ENCODE measurements at places on chromosomes 11 and 22.
A peak's percentile ranks its signal among the peaks of the same experiment; 100 is the strongest.

DNA sequence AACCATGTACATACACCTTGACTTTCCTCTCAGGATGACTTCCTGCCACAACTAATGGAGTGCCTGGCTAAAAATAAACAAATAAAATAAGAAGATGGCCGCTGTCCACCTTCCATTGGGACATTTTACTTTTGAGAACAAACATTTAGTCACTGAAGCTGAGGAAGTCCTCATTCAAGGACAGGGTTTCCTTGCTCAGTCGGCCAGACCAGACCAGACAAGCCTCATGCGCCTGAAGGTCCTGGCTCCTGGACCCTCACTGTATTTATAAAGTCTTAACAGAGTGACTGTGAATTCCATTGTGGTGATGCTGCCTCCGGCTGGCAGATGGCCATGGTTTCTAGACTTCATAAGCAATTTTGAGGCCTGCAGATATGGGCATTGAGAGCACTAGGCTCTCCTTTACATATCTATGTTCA is 114.5 kb downstream of the MAML2 start:
- peak; percentile 98 for DNase-seq

DNA sequence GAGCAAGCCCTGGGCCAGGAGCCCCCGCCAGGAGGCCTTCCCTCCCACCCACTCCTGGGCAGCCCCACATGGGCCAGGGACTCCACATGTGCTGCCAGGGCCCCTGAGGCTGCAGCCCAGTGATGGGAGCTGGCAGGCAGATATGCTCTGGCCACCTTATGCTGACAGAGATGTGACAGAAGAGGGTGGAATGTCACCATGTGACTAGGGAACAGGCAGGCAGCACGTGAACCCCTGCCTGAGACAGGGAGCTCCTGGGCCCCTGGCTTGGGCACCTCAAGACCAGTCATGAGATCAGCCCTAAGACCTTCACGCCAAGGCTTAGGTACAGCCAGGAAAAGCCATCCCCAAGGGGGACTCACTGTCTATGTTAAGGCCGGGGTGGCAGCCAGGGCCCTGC is 9.1 kb downstream of the PRODH start:
- no peak for DNase-seq

- DNase-seq: peak; percentile 20
Measured at GRCh38 chr11:6022956-6023355, 7.6 kb downstream of the OR56A1 start.

GRCh38 chr11:72475381-72475780 is 41.0 kb upstream of the CLPB start:
- no peak for DNase-seq

- no peak for DNase-seq
Measured at GRCh38 chr22:38118182-38118581, 7.7 kb upstream of the BAIAP2L2 start.

- DNase-seq: no peak
Measured at GRCh38 chr11:95625164-95625900, 164.2 kb downstream of the FAM76B start.

GRCh38 chr22:19719488-19720021 is 3.8 kb upstream of the GP1BB start:
- no peak for DNase-seq

DNA sequence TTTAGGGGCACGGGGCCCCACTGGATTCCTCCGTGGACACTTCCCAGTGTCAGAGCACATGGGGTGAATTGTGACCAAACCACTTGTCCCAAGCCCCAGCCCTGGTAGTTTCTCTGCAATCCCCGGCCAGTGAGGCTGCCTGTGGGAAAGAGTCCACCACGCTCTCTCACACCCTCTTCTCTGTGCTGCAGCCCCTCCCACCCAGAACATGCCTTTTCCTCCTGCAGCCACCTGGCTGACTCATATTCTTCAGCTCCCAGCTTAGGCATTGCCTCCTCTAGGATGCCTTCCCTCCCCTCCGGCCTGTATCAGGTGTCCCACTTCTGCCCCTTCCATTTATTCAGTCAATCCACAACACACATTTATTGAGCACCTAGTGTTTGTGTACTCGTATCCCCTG is 5.4 kb upstream of the RPS6KB2 start:
- DNase-seq: no peak

- no peak for DNase-seq
Measured at GRCh38 chr11:2517386-2518064, 72.7 kb downstream of the KCNQ1 start.

DNA sequence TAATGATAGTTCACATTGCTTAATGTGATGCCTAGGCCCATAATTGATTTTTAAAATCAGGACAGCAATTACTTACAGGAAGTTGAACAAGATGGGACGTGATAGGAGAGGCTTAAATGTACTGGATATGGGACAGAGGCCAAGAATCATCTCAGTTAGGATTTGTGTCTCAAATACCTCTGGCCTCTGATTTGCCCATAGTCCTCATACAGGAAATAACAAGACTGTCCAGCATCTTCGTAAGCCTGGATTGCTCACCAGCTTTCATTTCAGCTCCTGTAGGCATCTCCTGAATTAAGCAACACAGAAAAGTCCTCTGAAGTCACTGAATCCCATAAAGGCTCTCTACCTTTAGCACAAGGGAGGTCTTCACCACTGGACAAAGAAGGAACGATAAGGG is at the start of gene MRGPRX3:
TSS of gene MRGPRX3 (plus strand) at position 231 of the 400 bp plus-strand sequence. CDS start 4,632 bp downstream, outside the sequence.
- DNase-seq: no peak

- DNase-seq: no peak
Measured at GRCh38 chr22:19814428-19814827, 40.2 kb downstream of the GNB1L start.

DNA sequence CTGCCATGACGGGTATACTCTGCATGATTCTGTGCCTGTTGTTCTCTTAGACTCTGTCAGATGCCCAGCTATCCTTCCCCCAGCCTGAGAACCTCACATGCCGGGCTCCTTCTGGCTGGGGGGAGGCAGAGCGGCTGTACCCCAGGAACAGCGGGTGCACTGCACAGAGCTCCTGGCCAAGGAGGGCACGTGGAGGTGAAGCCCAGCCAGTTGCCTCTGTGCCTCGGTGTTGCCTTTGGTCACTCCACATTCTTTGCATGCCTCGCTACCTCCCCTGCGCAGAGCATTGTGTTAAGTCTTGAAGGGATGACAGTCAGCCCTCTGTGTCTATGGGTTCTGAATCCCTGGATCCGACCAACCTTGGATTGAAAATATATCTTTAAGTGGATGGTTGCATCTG is 77.7 kb downstream of the FEZ1 start:
- no peak for DNase-seq

DNA sequence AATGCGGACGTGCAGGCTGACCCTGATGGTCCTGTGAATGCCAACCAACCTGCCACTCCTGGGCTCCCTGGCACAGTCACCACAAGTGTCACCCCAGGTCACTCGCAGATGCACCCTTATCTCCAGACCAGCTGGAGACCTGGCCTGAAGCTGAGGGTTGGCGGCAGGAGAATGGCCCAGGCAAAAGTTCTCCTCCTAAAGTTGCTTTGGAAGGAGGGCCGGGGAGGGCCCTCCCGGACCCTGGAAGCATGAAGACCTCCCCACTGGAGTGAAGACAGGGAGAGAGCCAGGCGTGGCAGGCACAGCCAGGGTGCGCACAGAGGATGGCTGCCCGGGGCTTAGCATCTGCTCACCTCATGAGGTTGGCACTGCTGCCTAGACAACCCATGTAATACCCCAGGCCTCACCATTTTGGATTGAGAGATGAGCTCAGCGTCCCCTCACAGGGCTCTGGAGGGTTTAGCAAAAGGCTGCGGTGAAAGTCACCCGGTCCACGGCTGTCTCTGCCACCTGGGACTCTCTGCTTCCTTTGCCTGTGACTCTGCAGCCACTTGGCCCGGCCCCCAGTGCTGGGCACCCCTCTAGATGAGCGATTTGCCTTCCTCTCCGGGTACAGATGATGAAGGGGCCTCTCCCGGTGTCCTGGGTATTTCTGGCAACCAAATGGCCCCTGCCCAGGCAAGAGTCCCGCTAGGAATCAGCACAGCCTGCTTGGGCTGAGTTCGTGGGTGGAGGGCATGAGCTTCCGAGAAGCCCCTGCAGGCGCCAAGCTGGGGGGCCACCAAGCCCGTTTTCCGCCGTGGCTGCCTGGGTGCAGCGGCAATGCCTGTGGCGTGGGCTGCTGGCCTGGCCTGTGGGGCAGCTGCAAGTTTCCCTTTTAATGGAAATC is 48.3 kb upstream of the SEPTIN5 start:
- no peak for DNase-seq

DNA sequence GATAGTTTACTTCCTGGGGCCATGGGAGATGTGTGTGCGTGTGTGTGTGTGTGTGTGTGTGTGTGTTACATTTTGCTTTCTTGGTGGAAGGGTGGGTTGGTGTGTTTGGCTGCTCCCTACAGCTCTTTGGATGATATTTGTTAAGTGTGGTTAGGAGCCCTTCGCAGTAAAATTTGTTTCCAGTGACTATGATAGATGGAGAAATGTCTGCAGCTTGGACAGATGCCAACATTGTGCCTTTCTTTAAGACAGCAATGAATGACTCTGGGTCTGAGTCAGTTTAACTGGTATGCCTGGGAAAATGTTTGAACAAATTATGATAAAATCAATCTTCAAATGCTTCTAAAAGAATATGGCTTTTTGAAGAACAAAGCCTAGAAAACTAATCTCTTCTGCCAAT is 102.7 kb upstream of the TRPC6 start:
- peak; percentile 73 for DNase-seq

DNA sequence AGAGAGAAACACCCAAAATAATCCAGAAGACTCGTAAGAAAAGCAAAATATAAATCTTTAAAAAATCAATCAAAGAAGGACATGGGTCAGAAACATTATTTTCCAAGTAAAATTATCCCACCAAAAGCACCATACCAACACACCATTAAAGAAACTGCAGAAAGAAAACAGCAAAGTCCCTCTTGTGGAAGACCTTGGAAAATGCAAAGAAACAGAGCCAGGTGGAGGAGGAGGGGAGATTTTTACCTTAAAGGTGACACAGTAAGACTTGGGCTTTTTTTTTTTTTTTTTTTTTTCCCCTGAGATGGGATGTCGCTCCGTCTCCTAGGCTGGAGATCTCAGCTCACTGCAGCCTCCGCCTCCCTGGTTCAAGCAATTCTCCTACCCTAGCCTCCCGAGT is 123.8 kb downstream of the LARGE1 start:
- no peak for DNase-seq

- no peak for DNase-seq
Measured at GRCh38 chr11:121999651-122000050, 116.4 kb downstream of the BLID start.

DNA sequence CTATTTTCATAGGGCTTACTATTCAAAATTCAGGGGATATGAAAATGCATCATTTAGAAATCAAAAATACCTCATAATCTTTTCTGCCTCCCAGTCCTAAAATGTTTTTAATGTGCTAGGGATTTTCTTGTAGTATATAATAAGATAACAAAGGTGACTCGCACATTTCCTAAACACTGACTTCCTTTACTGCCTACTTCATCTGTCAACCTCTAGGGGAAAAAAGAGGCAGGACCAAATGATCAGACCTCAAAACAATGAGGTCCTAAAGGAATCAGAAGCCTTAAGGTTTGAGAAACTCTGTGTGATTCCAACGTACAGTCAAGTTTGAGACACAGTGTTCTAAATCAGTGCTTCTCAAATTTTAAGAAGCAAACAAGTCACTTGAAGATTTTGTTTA is 56.1 kb upstream of the POU2AF2 start:
- peak; percentile 9 for DNase-seq

GRCh38 chr11:102560555-102561011 is 30.0 kb upstream of the MMP7 start:
- peak; percentile 64 for DNase-seq

GRCh38 chr11:48154151-48154550 is 62.5 kb upstream of the OR4B1 start:
- peak; percentile 49 for DNase-seq

GRCh38 chr22:17086788-17087497 is 2.1 kb downstream of the IL17RA start:
- DNase-seq: no peak

GRCh38 chr22:38347944-38348750 is 30.9 kb upstream of the CSNK1E start:
- DNase-seq: peak; percentile 54

GRCh38 chr22:19723232-19723982 is at the start of gene GP1BB:
GP1BB (plus strand) TSS chr22:19723539; CDS start chr22:19723570, 31 bp downstream.
- DNase-seq: no peak

- DNase-seq: no peak
Measured at GRCh38 chr22:49011379-49011768, 816.3 kb downstream of the BRD1 start.

GRCh38 chr11:122197066-122197987 is 81.3 kb upstream of the BLID start:
- peak; percentile 99 for DNase-seq

GRCh38 chr11:48096588-48097525 is 116.5 kb downstream of the PTPRJ start:
- no peak for DNase-seq

- DNase-seq: peak; percentile 49
Measured at GRCh38 chr22:21568347-21569075, 997 bp downstream of the UBE2L3 start.

DNA sequence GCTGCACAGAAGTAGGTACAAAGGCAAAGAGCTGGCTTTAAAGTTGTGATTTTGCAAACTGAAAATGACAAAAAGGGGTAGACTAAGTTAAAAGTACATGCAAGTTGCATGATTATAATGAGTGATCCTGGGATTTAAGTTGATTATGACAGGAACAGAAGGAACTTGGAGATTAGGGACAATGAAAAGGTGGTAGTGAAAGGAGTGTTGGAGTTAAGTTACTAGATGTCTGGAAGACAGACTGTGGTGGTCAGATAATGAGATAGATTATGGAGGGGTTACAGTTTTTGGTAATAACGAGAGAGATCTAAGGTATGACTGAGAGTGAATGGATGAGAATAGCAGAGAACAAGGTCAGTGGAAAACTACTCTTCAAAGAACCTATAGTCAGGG is 7.7 kb upstream of the TMEM9B start:
- DNase-seq: no peak

GRCh38 chr11:5046754-5047330 is 516 bp downstream of the OR52J3 start:
- DNase-seq: no peak

DNA sequence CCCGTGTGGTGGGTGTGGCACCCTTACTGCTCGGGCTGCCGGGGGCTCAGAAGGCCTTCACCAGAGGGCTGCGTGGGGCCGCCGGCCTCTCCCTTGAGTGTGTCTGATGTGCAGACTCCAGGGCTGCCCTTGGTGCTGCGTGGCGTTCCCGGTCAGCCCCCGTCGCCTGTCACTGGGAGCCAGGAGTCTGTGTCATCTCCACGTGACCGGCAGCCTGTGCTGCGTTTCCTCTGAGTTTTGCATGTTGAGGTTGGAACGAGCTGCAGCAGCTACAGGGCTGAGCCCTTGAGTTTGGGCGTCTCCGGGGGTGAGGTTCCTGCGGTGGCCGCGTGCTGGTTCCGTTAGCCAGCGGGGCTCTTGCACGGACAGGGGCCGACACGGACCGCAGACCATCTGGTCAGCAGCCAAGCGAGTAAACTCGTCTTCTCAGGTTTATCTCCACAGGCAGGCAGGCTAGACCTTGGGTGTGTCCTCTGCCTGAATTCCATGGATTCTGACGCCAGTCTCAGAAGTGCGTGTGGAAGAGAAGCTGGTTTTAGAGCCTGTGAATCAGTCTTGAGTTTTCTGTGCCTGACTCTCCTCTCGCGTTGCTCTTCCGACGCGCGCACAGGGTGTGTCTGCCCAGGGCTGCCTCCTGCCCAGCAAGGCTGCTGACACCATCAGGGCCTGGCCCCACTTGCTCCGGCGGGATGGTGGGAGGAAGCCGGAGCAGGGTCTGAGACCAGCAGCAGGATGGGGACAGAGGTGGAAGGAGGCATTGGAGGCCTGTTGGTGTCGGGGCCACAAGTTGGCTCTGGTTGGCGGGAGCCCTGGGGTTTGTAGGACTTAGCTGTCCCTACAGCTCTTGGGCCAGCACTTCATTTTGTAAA is 10.5 kb downstream of the PTDSS2 start:
- DNase-seq: no peak

GRCh38 chr11:125257190-125257579 is 92.6 kb downstream of the PKNOX2 start:
- DNase-seq: no peak

GRCh38 chr11:70155386-70155785 is 47.7 kb upstream of the FADD start:
- no peak for DNase-seq

All from EL (cell line).